Epithelial cell of esophagus (primary cell): ENCODE measurements at places on chromosomes 11 and 22.

DNA sequence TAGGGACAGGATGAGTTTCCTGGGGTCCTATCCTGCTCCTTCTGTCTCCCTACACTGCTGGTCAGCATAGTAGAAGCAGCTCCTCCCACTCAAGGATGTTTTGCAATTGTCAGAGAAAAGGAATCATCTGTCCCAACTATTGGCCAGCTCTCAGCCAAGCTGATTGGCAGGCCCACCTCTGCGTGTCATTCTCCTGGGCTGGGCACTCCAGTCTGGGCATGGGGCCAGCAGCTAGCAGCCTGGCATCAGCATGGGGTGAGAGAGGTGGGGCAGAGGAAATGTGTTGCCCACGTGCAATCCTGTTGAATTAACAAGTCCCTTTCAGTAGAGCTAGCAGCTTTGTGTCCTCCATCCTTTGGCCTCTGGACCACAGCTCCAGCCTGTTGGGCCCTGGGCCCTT, 14.1 kb downstream of the ANKK1 start:
- peak; percentile 96 for DNase-seq

DNA sequence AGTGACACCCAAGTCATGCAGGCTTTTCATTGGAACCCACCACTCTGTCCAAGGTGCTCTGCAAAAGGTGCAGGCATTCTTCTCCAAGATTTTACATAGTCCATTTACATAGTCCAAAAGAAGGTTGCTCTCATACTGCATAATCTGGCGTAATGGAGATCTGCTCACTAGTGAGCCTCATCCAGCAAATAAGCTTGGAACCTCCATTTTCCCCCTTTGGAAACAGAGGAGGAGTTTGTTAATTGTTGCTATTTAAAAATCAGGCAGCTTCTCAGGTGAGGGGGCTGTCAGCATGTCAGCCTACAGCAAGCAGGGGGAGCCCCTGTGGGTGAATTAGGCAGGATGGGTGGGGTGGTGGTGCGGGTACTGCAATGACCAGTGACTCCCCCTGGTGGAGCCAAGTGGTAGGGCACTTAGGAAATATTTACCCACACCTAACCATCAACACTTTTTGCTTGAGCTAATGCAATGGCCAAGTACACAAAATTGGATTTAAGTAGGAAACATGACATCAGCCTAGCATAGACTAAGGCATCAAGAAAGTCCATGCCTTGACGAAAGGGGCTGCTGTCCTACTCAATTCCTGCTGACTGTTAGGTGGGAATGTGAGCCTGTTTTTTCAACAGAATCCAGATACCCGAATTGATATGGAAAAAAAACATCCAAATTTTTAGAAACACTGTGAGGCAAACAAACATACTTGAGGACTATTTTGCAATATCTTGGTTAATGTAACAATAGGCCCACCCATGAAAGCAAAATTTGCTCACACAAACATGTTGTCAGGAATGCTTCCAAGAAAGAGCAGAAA, 64.5 kb downstream of the AMBRA1 start:
- DNase-seq, result peak; percentile 71

GRCh38 chr22:37044634-37045625, 6.6 kb upstream of the KCTD17 start:
- DNase-seq, result peak; percentile 67

- peak; percentile 15 for DNase-seq
Measured at GRCh38 chr11:68412593-68413475, 47.7 kb upstream of the PPP6R3 start.

DNA sequence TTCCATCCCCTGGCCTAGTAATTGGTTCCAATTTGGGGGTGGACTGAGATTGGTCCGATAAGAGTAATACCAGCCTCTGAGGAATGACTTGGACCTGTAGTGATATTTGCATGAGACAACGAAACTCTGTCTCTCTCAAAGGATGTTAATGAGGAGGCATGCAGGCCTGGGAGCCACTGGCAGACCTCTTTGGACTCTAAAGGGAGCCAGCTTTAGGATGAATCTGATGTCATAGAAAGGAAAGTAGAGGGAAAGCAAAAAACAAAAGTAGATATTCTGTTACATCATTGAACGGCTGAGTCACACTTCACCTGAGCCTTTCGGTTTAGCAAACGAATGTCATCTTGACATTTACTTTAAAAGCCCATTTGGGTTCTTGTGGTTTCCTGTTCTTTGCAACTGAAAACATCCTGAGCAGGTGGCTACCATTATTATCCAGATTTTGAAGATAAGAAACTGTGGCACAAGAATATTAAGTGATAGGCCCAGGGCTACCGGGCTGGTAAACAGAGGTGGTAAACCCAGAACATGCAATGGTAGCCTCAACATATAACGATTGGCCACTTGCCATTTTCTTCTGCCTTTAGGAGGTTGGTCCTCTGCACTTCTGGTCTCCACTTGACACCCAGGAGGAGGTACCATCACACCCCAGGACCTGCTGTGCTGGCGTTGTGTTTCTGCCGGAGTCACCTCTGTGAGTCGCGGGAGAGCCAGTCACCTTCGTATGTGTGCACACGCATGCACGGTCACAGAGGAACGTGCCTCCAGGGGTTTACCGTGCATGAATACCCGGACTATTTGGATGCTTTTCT, 42.7 kb downstream of the RTL6 start:
- DNase-seq, result peak; percentile 53

DNA sequence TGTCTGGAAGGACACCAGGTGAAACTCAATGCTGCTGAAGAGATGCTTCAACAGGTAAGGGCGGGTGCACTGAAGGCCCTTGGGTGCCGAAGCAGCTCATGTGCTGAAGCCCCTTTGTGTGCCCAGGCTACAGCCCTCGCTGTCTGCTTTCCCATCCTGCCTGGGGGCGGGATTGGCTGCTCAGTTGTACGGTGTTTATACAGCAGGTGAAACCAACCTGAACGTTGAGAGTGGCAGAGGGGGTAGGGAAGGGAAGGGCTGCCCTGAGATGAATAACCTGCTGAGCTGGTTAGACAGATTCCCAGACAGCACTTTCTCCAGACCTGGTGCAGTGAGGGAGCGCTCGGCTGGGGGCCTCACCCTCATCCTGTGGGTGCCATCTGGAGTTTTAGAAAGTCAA, 75.7 kb downstream of the CYB5R2 start:
- peak; percentile 96 for DNase-seq

GRCh38 chr22:23248583-23248982, 68.3 kb downstream of the BCR start:
- DNase-seq, result peak; percentile 65

GRCh38 chr11:26470992-26471391, 101.1 kb downstream of the MUC15 start:
- no peak for DNase-seq

DNA sequence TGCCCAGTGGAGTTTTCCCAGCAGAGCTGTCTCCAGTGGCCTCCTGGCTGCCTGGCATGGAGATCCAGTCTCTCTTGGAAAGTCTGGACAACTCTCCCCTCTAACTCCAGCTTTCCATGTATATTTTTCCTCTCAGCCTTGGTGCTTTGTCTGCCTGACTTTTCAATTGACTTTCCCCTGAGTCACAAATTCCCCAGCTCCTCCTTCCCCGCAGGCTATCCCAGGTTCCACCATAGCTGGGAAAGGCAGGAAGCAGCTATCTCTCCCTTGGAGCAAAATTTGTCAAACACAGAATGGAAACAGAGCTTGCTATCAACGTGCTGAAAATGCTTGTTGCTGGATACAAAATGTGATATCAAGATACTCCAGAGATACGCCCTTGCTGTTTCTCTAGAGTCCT, 384.8 kb downstream of the TMEM135 start:
- DNase-seq, result peak; percentile 75

- DNase-seq, result no peak
Measured at GRCh38 chr22:23393721-23394320, 186.3 kb downstream of the IGLL1 start.

GRCh38 chr11:15045891-15046290, 27.5 kb upstream of the CALCB start:
- DNase-seq, result no peak
